Effector memory CD8-positive, alpha-beta T cell (primary cell): ENCODE measurements at places on chromosomes 2 and 18.
A peak's percentile ranks its signal among the peaks of the same experiment; 100 is the strongest.

DNA sequence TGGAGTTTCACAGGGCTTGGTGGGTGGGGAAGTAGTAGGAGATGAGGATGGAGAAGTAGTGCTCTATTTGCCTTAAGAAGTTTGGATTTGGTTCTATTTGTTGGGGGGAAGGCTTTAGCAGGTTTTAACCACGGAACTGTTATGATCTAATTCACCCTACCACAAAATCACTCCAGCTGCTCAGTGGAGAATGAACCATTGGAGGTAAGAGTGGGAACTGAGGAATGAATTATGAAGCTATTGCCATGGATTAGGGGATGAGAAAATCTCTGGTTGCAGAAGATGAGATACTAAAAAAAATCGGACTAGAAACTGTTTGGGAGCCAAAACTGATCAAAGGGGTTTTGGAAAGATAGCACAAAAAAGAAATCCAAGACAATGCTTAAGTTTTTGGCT lies 488.9 kb downstream of the DLGAP1 start:
- H3K27ac ChIP-seq, result no peak overlapping the region
- no peak overlapping the region for H3K4me3 ChIP-seq
- DNase-seq, result no peak

DNA sequence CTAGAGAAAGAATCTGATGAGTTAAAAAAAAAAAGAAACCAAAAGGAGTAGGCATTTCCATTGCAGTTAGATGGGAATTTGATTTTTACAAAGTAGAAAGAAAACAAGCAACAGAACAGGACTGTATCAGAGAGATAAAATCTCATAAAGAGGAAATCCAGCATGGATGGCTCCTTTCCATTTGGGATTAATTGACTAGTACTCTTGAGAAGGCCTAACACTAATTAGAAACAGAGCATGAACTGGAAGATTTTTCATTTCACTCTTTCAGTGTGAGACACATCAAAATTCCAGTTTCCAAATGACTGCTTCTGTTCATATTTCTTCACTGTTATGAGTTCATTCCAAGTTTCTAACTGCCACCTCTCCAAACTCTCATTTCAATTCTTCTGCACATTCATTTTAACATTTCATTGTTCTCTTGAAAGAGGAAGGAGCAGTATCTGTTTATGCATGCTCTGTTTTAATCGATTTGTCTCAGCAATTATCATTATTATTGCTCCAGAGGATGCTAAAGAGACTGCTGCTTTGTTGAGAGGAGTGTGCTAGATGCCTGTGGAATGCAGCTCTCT lies 108.8 kb upstream of the PIEZO2 start:
- H3K4me1 ChIP-seq, result no peaks in the 10 kb centered on the region
- DNase-seq, result no peak
- H3K27ac ChIP-seq, result no peak overlapping the region
- no peak overlapping the region for H3K4me3 ChIP-seq
- H3K36me3 ChIP-seq, result peaks cover 3% of the 10 kb centered on the region

DNA sequence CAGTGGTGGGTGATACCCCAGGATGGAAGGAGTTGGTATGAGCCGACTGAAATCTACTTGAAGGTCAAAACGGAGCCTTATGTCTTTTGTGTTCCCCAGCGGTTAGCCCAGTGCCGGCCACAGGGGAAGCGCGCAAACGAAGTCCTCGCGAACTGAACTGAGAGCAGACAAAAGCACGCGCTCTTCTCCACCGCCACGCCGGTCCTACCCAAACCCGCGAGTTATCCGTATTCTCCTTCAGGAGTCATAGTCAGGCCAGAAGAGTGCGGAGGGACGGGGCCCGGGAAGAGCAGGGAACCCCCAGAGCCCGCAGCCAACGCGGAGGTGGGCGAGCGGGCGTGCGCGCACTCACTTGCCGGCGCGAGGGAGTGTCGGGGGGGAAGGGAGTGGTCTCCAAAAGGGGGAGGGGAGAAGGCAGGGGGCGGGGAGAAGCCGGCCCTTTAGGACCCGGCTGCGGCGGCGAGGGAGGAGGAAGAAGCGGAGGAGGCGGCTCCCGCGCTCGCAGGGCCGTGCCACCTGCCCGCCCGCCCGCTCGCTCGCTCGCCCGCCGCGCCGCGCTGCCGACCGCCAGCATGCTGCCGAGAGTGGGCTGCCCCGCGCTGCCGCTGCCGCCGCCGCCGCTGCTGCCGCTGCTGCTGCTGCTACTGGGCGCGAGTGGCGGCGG lies at the start of gene IGFBP2:
IGFBP2 (plus strand) TSS at position 469 of the 664 bp plus-strand sequence; CDS start at position 573, 104 bp downstream.
- no peak for DNase-seq
- H3K27me3 ChIP-seq, result peaks cover 56% of the 10 kb centered on the region
- H3K4me3 ChIP-seq, result peak within 1 kb of the TSS; percentile 80
- H3K4me1 ChIP-seq, result peaks cover 15% of the 10 kb centered on the region
- no peaks in the 10 kb centered on the region for H3K36me3 ChIP-seq

GRCh38 chr2:69043736-69044400 lies 30.9 kb downstream of the ANTXR1 start:
- no peak for DNase-seq
- H3K27me3 ChIP-seq, result peaks cover 68% of the 10 kb centered on the region
- no peak overlapping the region for H3K4me3 ChIP-seq
- no peak overlapping the region for H3K27ac ChIP-seq
- H3K36me3 ChIP-seq, result no peaks in the 10 kb centered on the region

- peaks cover 4% of the 10 kb centered on the region for H3K36me3 ChIP-seq
- peaks cover 47% of the 10 kb centered on the region for H3K4me1 ChIP-seq
- H3K27ac ChIP-seq, result peak overlapping the region; percentile 92
- DNase-seq, result peak; percentile 9
Observed at GRCh38 chr2:168194784-168195522, 52.4 kb downstream of the STK39 start.

GRCh38 chr2:187150670-187151069 lies 297.4 kb downstream of the CALCRL start:
- no peak overlapping the region for H3K4me3 ChIP-seq
- H3K4me1 ChIP-seq, result no peaks in the 10 kb centered on the region
- DNase-seq, result no peak
- H3K36me3 ChIP-seq, result no peaks in the 10 kb centered on the region
- no peak overlapping the region for H3K27ac ChIP-seq

GRCh38 chr2:228839421-228839876 lies 431.6 kb downstream of the PID1 start:
- H3K4me1 ChIP-seq, result no peaks in the 10 kb centered on the region
- no peak overlapping the region for H3K27ac ChIP-seq
- DNase-seq, result no peak
- H3K36me3 ChIP-seq, result no peaks in the 10 kb centered on the region
- no peak overlapping the region for H3K4me3 ChIP-seq
- no peaks in the 10 kb centered on the region for H3K27me3 ChIP-seq

DNA sequence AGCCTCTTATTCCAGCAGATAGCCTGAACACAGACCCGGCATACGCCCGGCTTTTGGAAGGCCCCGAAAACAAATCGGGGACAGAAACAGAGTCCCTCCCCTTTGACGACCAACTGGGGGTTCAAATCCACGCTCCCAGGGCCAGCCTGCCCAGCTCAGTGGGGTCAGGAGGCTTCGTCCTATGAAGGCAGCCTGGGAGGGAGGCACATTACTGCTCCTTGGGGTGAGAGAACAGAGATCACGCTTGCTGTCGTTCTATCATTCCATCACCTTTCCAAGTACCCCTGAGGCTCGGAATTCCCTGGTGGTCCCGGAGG lies 208.8 kb upstream of the SALL3 start:
- no peak for DNase-seq
- no peak overlapping the region for H3K4me3 ChIP-seq

GRCh38 chr2:176999301-176999700 lies 213.3 kb upstream of the HNRNPA3 start:
- H3K27ac ChIP-seq, result no peak overlapping the region
- no peak overlapping the region for H3K4me3 ChIP-seq
- H3K4me1 ChIP-seq, result peaks cover 11% of the 10 kb centered on the region
- no peaks in the 10 kb centered on the region for H3K36me3 ChIP-seq
- no peaks in the 10 kb centered on the region for H3K27me3 ChIP-seq
- DNase-seq, result no peak

DNA sequence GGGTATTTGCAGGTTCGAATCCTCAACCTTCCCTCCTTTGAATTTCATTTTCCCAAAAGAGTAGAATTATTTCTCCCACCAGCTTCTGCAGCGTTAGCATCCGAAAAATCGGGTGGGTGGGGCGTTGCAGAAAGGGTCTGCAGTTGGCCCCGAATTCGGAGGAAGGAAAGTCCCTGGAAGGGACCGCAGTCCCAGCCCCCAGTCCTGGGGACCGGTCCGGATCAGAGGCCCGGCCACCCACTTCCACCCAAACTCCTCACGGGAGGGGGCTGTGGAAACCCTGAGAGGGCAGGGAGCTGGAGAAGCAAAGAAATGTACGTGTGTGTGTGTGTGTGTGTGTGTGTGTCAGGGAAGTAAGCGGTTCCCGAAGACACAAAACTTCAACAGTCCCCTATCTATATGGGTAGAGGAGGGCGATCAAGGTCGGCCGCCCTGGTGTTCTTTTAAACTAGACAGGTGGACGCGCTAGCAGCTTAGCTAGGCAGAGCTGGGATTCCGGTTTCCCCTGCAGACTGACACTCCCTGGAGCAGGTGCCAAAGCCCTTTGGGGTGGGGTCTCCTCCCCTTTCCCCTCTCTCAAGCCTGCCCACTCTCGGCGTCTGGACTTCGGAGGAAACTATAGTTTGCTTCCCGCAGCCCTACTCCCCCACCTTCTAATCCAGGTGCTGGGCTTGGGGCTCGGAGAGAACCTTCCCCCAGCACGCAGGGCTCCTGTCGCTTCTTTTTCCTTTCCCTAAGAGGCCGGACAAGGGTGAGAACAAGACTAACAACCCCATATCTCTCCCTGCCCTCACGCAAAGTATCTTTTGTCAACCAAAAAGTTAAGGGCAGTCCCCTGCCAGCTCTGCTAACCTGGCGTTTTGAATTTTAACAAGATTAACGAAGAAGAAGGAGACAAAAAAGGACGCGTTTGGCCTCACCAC lies 4.8 kb upstream of the ONECUT2 start:
- H3K27ac ChIP-seq, result no peak overlapping the region
- H3K27me3 ChIP-seq, result peaks cover 80% of the 10 kb centered on the region
- H3K36me3 ChIP-seq, result no peaks in the 10 kb centered on the region
- DNase-seq, result no peak

DNA sequence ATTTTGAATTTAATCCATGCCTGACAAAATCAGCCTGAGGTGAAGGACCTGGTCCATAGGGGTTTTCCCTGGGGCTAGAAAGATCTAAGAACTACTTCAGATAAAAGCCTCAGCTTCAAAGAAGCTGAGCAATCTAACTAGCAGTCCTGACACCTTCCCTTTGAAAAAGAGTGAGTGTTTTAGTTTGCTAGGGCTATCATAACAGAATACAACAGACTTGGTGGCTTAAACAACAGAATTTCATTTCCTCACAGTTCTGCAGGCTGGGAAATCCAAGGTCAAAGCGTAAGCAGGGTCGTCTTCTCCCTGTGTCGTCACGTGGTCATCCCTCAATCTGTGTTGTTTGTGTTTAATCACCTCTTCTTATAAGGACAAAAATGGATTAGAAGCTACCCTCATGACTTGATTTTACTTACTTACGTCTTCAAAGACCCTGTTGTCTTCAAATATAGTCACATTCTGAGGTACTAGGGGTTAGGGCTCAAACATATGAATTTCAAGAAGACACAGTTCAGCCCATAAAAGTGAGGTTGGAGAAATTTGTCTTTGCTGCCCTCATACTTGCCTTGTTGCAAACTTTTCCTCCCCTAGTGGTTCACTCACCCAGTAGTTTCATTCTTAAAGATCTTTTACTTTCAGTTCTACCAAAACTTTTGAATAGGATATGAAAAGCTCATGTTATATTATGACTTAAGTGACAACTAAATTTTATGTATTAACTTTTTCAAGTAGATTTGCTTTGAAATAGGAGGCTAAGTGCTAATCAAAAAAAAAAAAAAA lies 673.8 kb downstream of the ARHGAP15 start:
- peak overlapping the region; percentile 58 for H3K4me3 ChIP-seq
- H3K4me1 ChIP-seq, result peaks cover 7% of the 10 kb centered on the region
- no peaks in the 10 kb centered on the region for H3K27me3 ChIP-seq
- H3K36me3 ChIP-seq, result no peaks in the 10 kb centered on the region

GRCh38 chr2:112821142-112821541 lies 15.4 kb downstream of the IL1B start:
- H3K4me3 ChIP-seq, result no peak overlapping the region
- peaks cover 8% of the 10 kb centered on the region for H3K4me1 ChIP-seq
- no peak for DNase-seq
- H3K27me3 ChIP-seq, result no peaks in the 10 kb centered on the region
- peaks cover 4% of the 10 kb centered on the region for H3K36me3 ChIP-seq
- H3K27ac ChIP-seq, result peak overlapping the region; percentile 35

- no peak for DNase-seq
- no peak overlapping the region for H3K27ac ChIP-seq
- H3K27me3 ChIP-seq, result no peaks in the 10 kb centered on the region
- no peak overlapping the region for H3K4me3 ChIP-seq
Observed at GRCh38 chr18:13425357-13426091, 207.0 kb downstream of the LDLRAD4 start.

DNA sequence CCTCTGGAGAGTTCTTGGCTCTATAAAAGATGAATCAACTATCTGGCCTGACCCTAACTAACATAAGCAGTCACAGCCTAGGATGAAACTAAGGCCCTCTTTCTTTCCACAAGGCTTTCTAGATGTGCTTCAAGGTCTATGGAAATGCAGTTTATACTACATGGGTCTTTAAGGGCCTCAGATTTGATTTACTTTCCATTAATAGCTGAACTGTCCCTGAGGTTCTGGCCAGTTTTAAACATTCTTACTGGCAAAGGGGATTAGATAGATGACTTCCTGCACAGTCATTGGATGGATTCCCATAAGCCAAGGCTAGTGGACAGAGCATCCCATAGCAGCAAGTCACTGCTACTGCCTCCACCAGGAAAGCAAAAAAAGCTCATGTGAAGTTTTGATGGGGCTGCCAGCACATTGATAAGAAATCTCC lies 38.1 kb upstream of the LCLAT1 start:
- H3K27me3 ChIP-seq, result no peaks in the 10 kb centered on the region
- peaks cover 5% of the 10 kb centered on the region for H3K4me1 ChIP-seq
- DNase-seq, result no peak
- no peak overlapping the region for H3K4me3 ChIP-seq
- H3K36me3 ChIP-seq, result no peaks in the 10 kb centered on the region
- H3K27ac ChIP-seq, result peak overlapping the region; percentile 50

DNA sequence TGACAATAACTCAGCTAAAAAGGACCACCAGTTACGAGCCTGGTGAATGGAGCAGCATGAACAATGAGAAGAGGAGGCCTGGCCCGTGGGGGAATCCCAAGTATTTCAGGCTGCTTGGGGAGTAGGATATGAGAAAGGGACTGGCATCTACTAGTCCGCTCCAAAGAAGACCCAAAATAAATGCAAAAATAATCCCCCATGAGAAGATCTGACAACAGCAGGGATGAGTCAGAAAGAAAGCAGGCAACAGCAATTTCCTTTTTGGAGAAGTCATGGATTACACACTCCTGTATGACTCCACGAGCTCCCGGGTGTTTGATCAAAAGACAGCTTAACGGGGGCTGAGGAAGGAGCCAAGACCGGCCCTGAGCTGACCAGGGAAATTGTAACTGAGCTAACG lies 111.4 kb downstream of the SOX11 start:
- H3K27me3 ChIP-seq, result no peaks in the 10 kb centered on the region
- no peak for DNase-seq
- H3K27ac ChIP-seq, result no peak overlapping the region
- no peak overlapping the region for H3K4me3 ChIP-seq
- no peaks in the 10 kb centered on the region for H3K4me1 ChIP-seq
